ENCODE measurements at places on chromosomes 11 and 22. TPM values are rescaled to one million over a fixed set of nuclear protein-coding genes. Genes with fewer than 3 reads are reported as not detected.

Gene KCNK7
- not detected for total RNA-seq

Gene DBX1
- total RNA-seq = not detected

Gene PKDREJ
- total RNA-seq = not detected

Gene UPB1
- not detected for total RNA-seq

Gene MPZL3
- total RNA-seq = 1.8 TPM

Gene RFPL2
- total RNA-seq = not detected

Gene RGL4
- not detected for total RNA-seq

Gene POLDIP3
- total RNA-seq = 25.5 TPM

Gene NEFH
- total RNA-seq = 0.44 TPM

Gene RELT
- 4.9 TPM for total RNA-seq

Gene GPR137
- total RNA-seq = 5.3 TPM

Gene KRTAP5-10
- total RNA-seq = not detected

Gene OR52J3
- not detected for total RNA-seq

Measured in uterine smooth muscle cell (primary cell).